ENCODE measurements at places on chromosomes 2 and 18.

- no peak for DNase-seq
Measured at GRCh38 chr2:11778416-11778815, 32.0 kb downstream of the LPIN1 start.

GRCh38 chr2:134777593-134777992, 58.8 kb upstream of the TMEM163 start:
- no peak for DNase-seq

- no peak for DNase-seq
Measured at GRCh38 chr2:86433137-86433536, 8.0 kb upstream of the KDM3A start.

DNA sequence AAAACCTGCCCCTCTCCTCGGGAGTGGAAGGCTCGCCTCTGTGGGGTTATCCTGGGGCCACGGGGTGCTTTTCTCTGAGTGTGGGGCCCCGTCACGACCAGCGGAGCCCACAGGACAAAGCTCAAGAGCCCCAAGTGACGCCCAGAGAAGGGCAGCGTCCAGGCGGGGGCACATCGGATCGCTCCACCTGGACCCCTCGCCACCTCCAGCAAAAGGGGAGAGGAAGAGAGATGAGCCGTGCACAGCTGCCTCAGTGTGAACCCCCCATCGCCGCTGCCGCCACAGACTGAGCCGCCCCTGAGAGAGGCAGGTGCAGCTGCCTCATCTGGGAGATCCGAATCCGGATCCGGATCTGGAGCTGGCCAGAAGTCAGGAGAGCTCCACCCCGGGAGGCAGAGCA, 282.5 kb upstream of the PXDN start:
- no peak for DNase-seq

- no peak for DNase-seq
Measured at GRCh38 chr18:46574000-46574742, 82.8 kb downstream of the LOXHD1 start.

All from Panc1 (cell line).